Right renal pelvis (tissue), 4 donors: ENCODE measurements at places on chromosomes 5 and 9. TPM values are rescaled to one million over a fixed set of nuclear protein-coding genes. Genes with fewer than 3 reads are reported as not detected.

DNA sequence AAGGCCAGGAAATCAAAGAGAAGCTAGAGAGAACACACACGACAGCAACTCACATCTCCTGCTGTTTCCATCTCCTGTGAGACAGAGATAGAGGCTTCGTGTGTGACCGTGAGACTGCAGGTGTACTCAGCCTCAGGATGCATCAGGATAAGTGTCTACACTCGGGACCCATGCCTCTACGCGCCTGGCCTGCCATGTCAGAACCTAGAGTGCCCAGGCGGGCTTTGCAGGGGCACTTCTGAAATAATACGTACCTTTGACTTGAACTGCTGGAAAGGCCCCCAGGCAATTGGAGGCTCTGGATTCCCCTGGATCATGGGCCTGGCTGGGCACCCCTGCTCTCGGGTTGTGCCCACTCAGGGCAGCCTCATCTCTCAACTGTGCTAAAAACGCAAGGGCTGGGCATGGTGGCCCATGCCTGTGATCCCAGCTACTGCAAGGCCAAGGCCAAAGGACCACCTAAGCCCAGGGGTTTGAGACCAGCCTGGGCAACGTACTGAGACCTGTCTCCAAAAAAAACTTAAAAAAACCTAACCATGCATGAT lies 13.0 kb downstream of the CLPTM1L start:
- no peak for DNase-seq

- DNase-seq = no peak
Observed at GRCh38 chr5:66440202-66440680, 156.0 kb upstream of the MAST4 start.

SLC34A3 gene
- 11.9 TPM for polyA plus RNA-seq

DNA sequence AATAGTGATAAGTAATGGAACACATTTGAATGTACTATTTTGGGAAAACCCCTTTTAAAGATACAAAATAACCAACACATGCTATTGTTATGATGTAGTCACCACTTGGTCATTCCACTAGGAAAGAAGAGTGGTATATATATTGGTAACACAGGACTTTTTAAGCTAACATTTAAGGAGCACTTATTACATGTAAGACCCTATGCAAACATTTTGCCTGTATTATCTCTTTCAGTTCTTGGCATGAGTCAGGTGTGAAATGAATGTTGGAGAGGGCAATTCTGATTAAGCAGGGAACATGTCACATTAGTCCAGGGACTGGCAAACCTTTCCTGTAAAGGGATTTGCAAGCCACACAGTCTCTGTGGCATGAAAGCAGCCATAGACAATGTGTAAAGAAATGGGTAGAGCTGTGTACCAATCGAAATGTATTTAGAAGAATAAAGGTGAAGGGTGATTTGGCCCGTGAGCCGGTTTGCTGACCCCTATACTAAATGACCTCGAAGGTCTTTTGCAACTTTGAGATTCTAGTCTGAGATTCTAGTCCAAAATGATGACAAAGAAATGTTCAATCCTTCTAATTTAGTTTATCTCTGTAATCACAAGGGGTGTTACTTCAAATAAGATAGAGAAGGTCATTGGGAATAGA lies 15.3 kb downstream of the ABLIM3 start:
- DNase-seq = no peak

INSL4 gene
- not detected for polyA plus RNA-seq

DNA sequence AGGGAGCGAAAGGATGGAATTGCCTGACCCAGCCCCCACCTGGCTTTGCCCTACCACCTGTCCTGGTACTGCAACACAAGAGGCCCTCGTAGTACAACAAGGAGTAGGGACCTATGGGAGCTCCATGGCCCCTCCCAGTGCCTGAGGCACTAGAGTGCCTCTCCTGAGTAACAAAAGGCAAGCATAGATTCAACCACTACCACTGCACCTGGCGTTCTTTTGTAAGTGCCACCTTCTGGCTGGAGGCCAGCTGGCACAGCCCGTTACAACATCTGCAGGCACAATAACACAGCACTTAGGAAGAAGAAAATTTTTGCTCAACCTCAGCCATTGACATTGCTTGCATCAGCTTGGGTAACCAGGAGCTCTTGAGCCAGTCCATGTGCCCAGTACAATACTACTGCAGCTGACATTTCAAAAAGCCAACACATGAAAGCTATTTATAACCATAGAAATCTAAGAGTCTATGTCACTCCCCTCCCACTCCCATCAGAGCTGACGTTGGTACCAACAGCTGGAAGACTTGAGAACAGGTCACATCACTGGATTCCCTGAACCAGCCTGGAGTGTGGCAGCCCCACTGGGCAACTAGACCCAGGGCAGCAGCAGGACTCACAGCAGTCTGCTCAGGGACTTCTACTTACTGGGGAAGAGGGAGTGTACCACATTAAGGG lies 17.7 kb upstream of the FAM174A start:
- no peak for DNase-seq
